Dorsolateral prefrontal cortex (tissue), 122 donors: ENCODE measurements at places on chromosomes 11 and 22. TPM values are rescaled to one million over a fixed set of nuclear protein-coding genes. Genes with fewer than 3 reads are reported as not detected.

The C1QTNF5 gene
- total RNA-seq: 11.3 TPM

The MRGPRX4 gene
- not detected for total RNA-seq

The ASRGL1 gene
- 91.9 TPM for total RNA-seq

The POU2AF3 gene
- 9.3 TPM for total RNA-seq

The PANX2 gene
- total RNA-seq: 51.6 TPM

The DBX1 gene
- total RNA-seq: not detected

The OR10A6 gene
- not detected for total RNA-seq

The TCP11L1 gene
- 59.4 TPM for total RNA-seq

The USP2 gene
- 44.0 TPM for total RNA-seq

The IRAG1 gene
- 87.9 TPM for total RNA-seq

The GUCY1A2 gene
- 75.6 TPM for total RNA-seq

The NCAM1 gene
- total RNA-seq: 494 TPM

The MACROD1 gene
- 29.7 TPM for total RNA-seq

The C11orf87 gene
- 52.0 TPM for total RNA-seq

The TIMP3 gene
- 75.2 TPM for total RNA-seq

The OR52N5 gene
- not detected for total RNA-seq

The SOX10 gene
- total RNA-seq: 23.7 TPM

The LRRC75B gene
- total RNA-seq: 18.0 TPM

The OR52H1 gene
- not detected for total RNA-seq

The HTR3A gene
- total RNA-seq: 0.23 TPM
